Activated gamma-delta T cell (primary cell): ENCODE measurements at places on chromosomes 2 and 18.

DNA sequence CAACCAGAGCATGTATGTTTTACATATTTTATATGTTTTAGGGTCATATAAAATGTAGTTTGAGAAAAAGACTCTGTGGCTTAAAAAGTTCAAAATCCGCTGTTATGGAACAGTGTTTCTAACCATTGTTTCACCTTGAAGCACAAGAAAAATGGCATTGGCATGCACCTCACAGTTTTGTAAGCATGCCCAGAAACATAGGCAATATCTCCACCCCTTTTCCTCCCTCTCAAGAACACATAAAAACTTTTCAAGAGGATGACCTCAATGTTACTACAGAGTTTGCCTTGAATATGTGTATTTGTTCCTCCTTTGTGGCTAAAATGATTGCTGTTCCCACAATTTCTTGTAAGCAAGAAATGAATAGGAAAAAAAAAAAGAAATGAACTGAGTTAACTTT lies 29.3 kb upstream of the SLC40A1 start:
- DNase-seq = no peak

- no peak for DNase-seq
Observed at GRCh38 chr2:173898178-173898668, 67.0 kb downstream of the SP3 start.

DNA sequence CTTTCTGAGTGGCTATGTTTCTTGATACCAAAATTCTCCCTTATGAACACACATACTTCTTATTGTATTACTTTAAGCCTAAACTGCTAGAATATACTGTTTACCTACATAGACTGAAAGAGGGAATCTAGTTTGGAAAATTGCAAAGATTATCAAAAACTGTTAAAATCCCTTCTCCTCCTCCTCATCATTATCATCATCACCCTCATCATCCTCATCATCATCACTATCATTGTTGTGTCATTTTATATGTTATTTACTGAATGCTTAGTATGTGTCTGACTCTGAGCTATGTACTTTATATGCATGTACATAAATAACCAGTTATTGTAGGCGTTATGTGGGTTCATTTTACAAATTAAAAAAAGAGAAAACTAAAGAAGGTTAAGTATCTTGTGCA lies 19.6 kb upstream of the LRP1B start:
- no peak for DNase-seq

DNA sequence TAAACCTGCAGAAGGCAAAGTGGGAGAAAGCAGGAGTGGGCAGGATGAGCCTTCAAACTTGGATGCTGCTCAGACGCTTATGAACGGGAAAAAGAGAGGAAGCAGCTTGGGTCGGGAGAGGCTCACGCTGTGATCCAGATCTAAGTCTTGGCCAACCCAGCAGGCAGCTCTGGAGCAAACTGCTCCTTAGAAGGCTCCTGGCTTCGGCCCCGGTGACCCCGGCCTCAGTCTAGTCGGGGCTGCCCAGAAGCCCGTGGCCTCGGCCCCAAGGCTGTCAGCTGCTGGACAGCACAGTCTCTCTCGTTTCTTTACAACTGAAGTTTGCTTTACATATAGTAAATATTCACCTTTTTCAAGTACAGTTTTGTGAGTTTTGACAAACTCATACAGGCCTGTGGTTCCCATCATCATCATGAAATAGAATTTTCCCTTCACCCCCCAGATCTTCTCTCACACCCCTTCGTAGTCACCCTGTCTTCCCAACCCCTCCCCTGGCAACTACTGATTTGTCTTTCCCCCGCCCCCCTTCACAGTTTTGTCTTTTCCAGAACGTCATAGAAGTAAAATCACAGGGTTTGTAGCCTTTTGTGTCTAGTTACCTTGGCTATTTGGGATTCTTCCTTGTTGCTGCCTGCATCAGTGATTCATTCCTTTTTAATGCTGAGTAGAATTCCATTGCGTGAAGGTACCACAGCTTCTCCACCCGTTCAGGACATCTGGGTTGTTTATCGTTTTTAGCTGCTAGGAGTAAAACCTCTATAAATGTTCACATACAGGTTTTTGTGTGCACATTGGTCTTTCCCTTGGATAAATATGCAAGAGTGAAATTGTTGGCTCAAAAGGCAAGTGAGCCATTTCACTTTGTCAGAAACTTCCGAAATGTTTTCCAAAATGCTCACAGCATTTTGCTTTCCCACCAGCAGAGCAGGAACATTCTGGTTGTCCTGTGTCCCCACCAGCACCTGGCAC lies 35.1 kb downstream of the MYO7B start:
- no peak for DNase-seq

- DNase-seq = no peak
Observed at GRCh38 chr18:6712401-6712800, 17.1 kb upstream of the ARHGAP28 start.

DNA sequence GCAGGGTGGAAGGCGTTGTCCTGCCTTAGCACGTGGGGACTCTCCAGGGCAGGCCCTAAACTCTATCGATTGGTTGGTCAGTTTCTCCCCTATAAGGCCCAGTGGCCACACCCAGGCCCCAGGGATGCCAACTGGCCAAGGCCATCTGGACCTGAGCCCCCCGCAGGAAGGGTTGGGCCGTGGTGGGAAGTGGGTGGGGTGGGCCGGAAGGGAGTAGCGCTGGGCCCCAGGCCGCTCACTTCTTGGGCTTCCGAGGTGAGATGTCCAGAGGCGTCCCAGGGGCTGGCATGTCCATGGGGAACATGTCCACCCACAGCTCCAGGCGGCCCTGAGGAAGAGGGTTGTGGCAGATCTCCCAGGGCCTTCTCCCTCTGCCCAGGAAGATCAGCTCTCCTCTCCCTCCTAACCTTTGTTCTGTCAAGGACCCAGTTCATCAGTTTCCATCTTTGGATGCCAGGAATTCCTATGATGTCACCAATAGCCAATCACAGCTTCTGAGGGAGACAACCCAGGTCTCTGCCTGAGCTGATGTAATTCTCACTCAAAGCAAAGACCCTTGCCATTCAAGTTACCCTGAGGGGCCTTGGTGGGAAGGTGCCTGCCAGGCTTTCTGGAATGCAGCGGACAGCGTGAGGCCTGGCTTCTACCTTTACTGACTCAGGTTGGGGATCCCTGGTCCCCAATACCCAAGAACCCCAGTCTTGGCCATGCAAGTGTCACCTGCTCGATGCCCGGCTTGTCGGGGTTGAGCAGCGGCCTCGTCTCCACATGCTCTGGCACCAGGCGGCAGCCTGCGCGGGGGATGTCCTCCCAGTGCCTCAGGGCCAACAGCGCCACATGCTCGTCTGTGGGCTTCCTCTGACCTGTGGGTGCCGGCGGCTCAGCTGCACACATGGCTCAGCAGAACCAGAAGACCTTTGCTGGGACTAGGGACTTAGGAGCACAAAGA lies 14.4 kb downstream of the OTOF start:
- no peak for DNase-seq

- no peak for DNase-seq
Observed at GRCh38 chr18:79948719-79949411, 2.6 kb downstream of the SLC66A2 start.

DNA sequence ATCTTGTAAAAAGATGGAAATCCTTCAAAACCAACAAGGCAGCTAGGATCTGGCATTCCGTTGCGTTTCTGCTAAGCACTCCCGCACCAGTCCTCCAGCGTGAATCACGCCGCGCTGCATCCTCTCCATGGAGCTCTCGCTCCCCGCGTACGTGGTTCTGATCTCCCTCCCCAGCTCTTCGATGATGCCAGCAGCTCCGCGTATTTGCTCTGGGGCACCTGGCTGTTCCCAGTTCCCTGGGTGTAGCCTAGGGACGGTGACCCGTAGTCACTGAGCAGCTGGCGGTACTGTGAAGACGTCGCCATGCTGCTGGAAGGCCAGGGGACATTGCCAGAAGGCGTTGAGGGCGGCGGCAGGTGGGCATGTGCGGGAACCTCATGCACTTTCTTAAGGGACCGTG lies 407.5 kb downstream of the RNF144A start:
- no peak for DNase-seq

DNA sequence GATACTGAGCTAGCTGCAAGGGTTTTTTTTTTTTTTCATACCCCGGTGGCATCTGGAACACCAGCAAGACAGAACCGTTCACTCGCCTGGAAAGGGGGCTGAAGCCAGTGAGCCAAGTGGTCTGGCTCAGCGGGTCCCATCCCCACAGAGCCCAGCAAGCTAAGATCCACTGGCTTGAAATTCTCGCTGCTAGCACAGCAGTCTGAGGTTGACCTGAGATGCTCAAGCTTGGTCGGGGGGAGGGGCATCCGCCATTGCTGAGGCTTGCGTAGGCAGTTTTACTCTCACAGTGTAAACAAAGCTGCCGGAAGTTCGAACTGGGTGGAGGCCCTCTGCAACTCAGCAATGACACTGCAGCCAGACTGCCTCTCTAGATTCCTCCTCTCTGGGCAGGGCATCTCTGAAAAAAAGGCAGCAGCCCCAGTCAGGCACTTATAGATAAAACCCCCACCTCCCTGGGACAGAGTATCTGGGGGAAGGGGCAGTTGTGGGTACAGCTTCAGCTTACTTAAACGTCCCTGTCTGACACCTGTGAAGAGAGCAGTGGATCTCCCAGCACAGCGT lies 5.1 kb upstream of the MIB1 start:
- no peak for DNase-seq

GRCh38 chr2:37653805-37654378 lies 17.6 kb downstream of the CDC42EP3 start:
- peak; percentile 19 for DNase-seq

DNA sequence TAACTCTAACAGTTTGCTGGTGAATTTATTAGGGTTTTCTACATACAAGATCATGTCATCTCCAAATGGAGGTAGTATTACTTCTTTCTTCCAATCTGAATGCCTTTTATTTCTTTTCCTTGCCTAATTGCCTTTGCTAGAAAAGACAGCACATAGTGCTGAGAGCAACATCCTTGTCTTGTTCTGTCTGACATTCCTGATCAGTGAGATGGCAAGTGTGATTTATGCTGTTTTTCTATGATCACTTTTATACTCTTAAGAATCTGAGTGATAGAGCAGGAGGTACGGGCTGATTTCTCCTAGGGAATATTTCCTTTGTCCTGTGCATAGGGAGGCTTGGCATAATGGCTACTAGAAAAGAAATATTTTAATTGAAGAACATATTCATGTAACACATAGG lies 17.3 kb downstream of the LYPD6B start:
- DNase-seq = no peak

DNA sequence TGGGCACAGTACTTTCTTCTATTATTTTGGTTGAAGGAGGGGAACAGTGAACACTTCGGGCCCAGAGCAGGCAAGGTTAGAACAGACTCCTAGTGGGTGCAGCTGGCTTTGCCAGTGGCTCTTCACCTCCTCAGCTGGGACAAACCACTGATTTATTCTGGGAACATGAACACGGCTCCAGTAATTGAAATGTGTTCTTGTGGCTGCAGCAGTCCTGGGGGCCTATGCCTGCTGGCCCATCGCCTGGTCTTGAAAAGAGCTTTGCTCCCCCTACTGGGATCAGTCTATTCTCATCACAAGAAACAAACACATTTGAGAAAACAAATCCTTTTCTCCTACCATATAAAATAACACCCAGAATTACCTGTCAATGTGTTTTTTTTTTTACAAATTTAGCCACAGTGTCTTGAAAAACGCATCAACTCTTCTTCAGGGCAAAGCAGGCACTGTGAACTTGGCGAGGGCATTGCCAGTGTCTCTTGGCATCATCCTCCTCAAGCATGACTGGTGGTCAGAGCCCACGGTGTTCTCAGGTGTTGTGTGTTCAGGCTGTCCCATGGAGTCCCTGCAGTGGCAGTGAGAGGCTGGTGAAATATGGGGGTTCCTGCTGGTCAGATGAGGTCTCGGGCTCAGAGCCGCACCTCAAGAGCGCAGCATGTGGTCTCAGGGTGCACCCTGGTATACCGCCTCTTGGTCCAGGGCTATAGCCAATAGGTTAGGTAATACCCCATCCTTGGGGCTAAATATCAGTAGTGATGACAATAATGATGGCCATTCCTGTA lies 51.3 kb downstream of the RNF144A start:
- DNase-seq = no peak

DNA sequence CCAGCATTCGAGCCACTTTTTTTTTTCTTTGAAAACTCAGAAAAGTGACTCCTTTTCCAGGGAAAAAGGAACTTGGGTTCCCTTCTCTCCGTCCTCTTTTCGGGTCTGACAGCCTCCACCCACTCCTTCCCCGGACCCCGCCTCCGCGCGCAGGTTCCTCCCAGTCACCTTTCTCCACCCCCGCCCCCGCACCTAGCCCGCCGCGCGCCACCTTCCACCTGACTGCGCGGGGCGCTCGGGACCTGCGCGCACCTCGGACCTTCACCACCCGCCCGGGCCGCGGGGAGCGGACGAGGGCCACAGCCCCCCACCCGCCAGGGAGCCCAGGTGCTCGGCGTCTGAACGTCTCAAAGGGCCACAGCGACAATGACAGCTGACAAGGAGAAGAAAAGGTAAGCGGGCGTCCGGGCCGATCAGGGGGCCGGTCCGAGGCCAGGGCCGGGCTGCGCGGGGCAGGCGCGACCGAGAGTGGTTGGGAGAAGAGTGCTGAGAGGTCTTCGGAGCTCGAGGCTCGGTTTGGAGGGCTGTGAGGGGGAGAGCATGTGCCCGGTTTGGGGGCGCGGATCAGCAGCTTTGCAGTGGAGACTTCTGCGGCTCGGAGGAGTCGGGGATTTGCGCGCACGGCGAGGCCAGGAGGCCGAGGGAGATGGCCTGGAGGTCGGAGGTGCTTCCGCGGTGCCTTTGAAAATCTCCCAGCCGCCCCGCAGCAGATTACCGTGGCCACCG lies 502 bp downstream of the EPAS1 start:
- peak; percentile 57 for DNase-seq

DNA sequence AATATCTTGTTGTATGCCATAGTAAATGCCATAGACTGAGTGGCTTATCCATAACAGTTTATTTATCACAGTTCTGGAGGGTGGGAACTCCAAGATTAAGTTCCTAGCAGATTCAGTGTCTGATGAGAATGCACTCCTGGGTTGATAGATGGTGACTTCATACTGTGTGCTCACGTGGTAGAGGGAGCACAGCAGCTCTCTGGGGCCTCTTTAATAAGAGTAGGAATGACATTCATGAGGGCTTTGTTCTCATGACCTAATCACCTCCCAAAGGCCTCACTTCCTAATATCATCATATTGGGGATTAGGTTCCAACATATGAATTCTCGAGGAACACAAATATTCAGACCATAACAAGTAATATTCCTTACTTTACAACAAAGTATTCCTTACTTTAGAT lies 98.1 kb upstream of the SH3BP4 start:
- no peak for DNase-seq

DNA sequence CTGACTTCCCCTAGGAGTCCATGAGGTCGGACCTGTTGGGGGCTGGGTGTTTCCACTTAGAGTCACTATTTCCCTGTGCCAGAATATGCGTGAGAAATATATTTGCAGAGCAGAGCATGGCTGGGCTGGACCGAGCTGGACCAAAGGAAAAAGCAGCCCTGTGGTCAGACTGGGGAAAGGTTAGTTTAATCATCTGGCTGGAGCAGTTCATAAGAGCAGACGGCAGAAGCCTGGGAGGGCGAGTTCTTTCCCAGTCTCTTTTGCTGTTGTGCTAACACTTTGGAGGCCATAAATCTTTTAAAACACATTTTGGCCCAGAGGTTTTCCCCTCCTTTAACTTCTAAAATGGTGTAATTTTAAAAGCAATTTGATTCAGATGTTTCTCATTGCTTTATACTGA lies 66.5 kb downstream of the GLI2 start:
- no peak for DNase-seq
